Tongue (tissue), 3 donors: ENCODE measurements at places on chromosomes 12 and 14. TPM values are rescaled to one million over a fixed set of nuclear protein-coding genes. Genes with fewer than 3 reads are reported as not detected.

The ERH gene
- total RNA-seq: 54.1 TPM

The CDCA3 gene
- total RNA-seq: 5.9 TPM

The HOXC12 gene
- total RNA-seq: not detected

The AHNAK2 gene
- total RNA-seq: 51.0 TPM

The ZC2HC1C gene
- total RNA-seq: 0.62 TPM

The RNASE2 gene
- 0.82 TPM for total RNA-seq

The ABCD2 gene
- total RNA-seq: 0.21 TPM

The RBP5 gene
- 1.8 TPM for total RNA-seq
